ENCODE measurements at places on chromosomes 16 and 17.
A peak's percentile ranks its signal among the peaks of the same experiment; 100 is the strongest.

DNA sequence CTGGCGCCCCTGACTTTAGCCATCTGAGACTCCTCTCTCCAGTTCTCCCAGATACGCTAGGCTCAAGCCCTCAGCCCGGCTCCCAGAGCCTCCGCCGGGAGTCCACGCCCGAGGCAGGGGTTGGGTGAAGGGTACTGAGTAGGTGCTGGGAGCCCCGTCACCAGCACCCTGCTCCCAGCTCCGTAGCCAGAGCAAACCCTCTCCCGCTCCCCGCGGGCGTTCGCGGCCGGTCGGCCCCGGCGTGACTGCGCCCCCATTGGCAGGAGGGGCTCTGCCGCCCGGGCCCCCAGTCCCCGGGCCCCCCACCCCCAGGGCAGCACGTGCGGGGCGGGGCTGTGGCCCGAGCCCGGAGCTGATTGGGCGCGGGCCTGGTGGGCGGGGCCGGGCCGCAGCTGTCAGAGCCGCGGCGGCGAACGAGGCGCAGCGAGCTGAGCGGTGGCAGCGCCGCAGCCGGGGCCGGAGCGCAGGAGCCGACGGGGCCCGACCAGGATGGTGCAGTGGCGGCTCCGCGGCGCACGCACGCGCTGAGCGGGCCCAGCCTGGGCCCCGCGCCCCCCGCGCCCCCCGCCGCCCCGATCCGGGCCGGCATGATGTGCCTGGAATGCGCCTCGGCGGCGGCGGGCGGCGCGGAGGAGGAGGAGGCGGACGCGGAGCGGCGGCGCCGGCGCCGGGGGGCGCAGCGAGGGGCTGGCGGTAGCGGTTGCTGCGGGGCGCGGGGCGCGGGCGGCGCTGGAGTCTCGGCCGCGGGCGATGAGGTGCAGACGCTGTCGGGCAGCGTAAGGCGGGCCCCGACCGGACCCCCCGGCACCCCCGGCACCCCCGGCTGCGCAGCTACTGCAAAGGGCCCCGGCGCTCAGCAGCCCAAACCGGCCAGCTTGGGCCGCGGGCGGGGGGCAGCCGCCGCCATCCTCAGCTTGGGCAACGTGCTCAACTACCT lies at the start of gene SPNS2:
SPNS2 (plus strand) TSS at position 421 of the 937 bp plus-strand sequence; CDS start at position 588, 167 bp downstream.
- DNase-seq, result no peak

DNA sequence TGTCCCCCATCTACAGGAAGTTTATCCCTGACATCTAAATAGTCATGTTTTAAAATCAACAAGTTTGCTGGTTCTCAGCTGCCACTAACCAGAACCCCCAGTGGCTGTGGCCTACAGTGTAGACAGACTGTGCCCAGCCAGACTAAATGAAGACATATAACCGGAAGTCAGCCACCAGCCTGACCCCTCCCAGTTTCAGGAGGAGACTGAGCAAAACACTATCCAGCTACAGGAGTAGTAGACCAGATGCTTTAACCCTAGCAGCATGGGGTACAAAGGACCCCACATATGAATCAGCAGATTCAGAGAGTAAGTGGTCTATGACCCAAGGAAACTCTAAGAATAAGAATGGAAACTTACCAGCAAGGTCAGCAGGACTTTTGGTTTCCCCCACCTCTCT lies 83.4 kb downstream of the HIC1 start:
- no peak for DNase-seq

DNA sequence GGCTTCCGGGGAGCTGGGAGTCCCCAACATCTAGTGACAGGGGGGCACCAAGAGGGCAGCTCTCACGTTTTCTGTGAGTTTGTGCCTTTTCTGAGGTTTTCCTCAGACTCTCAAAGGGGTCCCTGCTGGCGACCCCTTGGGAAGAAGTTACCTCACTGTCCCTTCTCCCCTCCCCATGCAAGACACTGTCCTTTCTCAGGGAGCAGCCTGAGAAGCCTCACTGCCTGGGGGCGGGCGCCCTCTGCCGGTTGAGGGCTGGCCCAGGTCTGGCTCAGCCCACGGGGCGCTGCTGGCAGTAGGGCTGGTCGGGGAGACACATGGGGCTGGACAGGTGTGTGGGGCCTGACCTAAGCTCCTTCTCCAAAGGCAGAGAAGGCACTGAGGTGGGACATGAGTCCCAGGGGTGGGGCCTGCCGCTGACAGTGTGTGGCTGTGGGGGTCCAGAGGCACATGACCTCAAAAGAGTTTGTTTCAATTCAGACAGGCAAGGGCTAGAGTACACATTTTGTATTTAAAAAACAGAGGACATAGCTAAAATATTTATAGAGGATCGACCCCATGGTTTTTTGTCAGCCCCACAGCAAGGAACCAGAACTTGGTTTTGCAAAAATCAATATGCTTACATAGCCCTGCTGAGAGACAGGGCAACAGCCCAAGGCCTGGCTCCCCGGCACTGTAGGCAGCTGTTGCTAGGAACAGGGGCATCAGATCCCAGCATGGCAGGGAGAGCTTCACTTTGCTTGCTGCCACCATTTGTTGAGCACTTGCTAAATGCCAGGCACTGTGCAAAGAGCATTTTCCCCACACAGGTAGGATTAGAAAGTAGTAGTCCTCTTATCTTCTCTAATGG lies 18.5 kb upstream of the ALDH3A1 start:
- DNase-seq, result peak; percentile 56

- no peak for DNase-seq
These were observed 1.7 kb upstream of the DNAJA2 start for GRCh38 chr16:46975165-46975564.
